ENCODE measurements at places on chromosomes 1 and 21.

DNA sequence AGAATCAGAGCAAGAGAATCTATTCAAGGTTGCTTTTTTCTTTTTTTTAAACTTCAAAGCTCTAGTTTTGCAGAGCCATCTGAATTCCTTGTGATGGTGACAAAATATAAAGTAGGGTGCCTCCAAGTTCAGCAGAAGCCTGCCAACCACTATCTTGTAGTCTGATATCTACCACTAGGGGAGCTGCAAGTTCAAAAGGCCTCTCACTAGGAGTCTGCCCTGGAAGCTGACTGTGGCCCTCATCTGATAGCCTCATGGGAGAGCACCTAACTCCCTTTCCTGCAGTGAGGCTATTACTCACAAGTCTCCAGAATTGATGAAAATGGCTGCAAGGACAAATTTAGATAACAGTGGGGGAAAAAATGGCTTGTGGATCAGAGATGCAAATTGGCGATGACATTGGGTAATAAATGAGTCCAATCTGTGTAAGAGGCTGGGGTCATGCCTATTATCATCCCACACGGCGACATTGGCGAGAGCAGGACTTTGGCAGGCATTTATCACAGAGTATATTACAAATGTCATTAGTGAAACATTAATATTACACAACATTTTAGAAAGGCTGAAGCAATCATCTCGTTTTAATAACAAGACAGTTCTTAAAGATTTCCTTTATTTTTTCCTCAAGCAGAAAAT, 10.7 kb upstream of the ZP4 start:
- no peak for DNase-seq

GRCh38 chr1:3078430-3078861, 9.4 kb downstream of the PRDM16 start:
- no peak for DNase-seq

GRCh38 chr1:97904534-97904933, 16.3 kb downstream of the DPYD start:
- DNase-seq = no peak

DNA sequence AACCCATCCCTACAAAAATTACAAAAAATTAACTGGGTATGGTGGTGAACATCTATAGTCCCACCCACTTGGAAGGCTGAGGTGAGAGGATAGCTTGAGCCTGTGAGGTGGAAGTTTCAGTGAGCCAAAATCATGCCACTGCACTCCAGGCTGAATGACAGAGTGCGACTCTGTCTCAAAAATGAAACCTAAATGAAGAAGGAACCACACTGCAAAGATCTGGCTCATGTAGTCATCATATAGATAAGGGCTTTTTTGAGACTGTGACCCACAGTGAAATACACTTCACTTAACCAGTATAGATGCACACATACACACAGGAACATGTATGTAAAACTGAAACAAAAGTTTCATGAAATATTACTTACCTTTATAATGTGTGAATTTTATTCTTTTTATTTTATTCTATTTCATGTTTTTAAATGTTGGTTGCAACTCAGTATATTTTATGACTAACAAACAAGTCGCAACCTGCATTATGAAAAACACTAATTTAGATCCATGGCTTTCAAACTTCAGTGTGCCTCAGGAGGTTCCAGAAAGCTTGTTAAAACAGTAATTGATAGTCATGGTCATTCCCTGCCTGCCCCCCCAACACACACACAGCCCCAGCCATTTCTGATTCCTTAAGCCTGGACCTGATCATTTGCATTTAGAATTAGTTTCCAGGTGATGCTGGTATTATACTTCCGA, 189.5 kb downstream of the PATJ start:
- no peak for DNase-seq

- DNase-seq = no peak
These were observed 111.9 kb downstream of the CACHD1 start for GRCh38 chr1:64581843-64582185.

DNA sequence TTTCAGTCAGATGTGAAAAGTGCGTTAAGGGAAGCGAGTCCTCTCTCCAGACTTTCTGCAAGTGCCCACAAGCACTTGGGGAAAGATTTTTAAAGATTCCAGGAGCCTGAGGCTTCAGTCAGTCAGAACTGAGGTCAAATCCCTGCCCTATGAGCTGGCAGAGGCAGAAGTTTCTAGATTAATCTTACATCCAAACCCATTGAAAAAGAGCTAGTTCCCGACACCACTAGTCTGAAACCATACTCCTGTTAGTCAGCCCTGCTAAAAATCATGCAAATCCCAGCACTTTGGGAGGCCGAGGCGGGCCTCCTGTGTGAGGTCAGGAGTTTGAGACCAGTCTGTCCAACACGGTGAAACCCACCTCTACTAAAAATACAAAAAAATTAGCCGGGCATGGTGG, 21.0 kb downstream of the RSPH1 start:
- DNase-seq = no peak

DNA sequence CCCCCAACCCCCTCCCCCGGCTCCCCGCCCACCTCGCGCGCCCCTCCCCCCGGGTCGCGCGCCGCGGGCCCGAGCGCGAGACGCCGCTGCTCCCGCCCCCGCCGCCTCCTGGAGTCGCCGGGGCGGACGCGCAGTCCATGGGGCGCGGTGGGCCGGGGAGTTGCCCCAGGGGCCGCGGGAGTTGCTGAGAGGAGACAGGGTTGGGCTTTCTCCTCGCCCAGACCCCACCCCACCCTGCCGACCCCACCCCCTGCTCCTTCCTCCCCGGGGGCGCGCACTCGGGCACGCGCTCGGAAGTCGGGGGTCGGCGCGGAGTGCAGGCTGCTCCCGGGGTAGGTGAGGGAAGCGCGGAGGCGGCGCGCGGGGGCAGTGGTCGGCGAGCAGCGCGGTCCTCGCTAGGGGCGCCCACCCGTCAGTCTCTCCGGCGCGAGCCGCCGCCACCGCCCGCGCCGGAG, at the start of gene LAMC1:
Gene LAMC1 (plus strand): TSS at position 275 of the 455 bp plus-strand sequence. CDS start 297 bp downstream, outside the sequence.
- DNase-seq = peak; percentile 67

- no peak for DNase-seq
These were observed 20.9 kb downstream of the NTMT2 start for GRCh38 chr1:170166518-170167180.

- DNase-seq = no peak
These were observed 202.5 kb upstream of the RAB4A start for GRCh38 chr1:229068270-229068987.

DNA sequence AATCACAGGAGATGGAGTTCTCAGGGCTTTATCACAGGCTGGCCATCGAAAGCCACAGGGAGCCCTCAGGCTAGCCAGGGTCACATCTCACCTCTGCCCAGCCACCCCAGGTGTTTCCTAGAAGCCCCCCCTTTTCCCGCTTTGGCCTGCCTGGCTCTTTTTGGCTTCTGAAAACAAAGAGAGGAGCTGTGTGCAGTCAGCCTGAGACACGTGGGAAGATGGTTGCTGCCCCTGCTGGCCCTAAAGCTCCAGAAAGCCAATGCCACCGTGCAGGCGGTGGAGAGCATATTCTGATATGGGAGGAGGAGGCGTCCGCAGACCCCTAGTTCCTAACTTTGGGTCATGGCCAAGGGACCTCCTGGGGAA, 18.7 kb upstream of the LBR start:
- no peak for DNase-seq

DNA sequence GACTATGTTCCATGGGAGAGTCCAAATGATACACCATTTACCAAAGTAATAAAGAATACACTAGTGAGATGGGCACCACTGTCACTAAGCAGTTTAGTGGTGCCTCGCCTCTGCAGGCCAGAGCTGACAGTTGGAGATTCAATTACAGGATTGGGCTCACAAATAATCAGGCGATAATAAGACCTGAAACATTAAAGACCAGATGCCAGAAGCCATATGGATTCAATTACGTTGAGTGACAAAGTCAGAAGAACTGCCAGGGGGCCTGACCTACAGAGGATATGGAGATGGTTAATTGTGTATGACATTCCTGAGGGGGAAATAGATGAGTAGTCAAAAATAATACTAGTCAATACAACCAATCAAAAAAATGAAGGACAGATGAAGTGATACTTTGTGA, 65.2 kb upstream of the ST6GALNAC5 start:
- no peak for DNase-seq

DNA sequence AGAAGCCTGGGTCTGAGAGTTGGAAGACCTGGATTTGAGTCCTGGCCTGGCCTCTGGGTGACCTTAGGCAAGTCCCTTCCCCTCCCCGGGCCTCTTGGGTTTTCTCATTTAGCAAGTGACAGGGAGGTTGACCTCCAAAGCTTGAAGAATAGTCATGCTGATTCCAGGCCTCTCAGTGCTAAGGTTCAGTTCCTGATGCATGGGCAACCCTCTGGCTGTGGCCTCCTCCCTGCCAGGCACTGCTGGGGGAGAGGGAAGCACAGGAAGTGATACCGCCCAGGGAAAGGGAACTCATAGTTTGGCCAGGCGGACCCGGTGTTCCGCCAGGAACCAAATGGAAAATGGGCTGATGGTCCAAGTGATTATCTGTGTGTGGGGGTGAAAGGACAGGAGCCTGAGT, 23.6 kb upstream of the WASF2 start:
- no peak for DNase-seq

- no peak for DNase-seq
These were observed 40.1 kb downstream of the TLR5 start for GRCh38 chr1:223102797-223103533.

- no peak for DNase-seq
These were observed 244.8 kb downstream of the DUSP10 start for GRCh38 chr1:221497046-221497445.

DNA sequence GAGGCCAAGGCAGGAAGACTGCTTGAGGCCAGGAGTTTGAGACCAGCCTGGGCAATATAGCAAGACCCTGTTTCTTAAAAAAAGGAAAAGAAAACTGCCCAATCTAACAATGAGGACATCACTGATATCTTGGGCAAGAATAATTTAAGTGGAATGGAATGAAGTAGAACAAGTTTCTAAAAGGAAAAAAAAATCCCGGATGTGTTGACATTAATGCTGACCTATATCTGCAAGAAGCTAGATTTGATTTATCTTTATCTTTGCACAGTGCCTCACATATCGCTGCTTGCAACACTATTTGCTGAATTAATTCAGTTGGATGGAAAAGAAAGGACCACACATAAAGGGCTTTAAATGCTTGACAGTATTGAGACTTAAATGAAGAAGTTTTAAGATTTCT, 27.8 kb downstream of the DIPK1A start:
- no peak for DNase-seq

DNA sequence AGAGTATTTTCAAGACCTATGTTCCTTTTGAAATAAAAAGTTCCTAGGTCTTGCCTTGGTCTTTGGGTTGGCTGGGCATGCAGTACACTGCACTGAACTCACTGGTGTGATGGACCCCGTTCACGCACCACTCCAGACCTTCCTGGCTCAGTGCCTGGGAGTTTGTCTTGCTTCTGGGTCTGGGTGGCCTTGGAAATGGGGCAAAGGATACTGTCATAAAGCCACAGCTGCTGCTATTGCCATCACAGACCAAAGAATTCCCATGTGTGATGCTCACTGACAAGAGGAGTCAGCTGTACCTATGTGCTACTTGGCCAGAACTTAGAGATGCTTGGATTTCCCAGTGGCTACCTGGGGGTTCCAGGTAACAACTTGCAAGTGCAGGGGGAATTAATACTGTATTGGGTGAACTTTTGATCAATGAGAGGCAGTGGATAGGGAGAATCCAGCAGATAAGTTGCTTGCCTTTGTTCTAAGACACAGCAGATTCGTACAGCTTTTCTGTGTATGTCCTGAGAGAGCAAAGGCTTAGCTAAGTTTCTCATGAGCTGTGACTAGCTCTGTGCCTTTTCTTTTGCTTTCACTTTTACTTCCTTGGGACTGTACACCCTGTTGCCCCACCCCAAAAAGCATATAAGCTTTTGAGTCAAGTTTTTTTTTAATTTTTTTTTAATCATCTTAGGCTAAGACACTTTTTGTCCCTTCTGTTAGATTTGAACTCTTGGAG, 115.3 kb downstream of the RUNX1 start:
- no peak for DNase-seq

DNA sequence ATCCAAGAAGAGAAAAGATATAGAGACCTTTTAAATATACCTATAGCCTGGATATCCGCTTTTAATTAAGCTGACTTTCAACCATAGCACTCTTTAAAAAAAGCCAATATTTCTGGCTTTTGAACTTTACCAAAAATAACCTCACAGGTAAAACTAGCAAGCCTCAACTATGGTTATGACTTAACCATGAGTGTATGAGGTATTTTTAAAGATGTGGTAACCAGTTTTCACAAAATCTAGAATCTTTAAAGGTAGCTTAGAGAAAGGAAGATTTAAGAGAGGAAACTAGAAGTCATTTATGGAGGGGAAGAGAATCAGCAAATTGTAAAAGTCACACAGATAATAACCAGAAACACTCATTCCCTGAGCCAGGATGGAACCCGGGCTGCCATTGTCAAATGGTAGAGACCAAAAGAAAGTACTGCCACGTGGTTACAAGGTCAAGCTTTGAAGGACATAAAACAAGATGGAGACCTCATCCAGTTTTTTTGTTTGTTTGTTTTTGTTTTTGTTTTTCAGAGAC, 288.4 kb upstream of the RGS18 start:
- no peak for DNase-seq

DNA sequence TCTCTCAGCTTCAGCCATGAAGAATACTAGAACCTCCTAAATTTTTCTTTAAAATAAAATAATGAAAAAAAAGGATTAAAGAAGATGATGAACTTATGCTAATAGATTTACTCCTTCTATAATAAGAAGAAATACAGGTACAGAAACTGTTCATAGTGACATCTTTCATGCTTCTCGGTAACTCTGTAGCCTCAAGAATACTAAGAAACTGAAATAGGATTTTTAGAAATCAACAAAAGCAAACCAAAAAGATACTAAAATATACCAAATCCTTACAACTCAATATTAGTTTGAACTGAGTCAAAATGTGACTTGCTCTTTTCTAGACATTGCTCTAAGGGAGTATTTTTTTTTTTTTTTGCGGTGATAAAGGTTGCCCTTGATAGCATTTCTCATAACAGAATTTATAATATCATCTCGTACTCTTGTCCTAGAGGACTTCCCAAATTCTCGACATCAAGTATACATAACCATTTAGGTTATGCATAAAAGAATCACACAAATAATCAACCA, 42.8 kb downstream of the ZZZ3 start:
- no peak for DNase-seq

DNA sequence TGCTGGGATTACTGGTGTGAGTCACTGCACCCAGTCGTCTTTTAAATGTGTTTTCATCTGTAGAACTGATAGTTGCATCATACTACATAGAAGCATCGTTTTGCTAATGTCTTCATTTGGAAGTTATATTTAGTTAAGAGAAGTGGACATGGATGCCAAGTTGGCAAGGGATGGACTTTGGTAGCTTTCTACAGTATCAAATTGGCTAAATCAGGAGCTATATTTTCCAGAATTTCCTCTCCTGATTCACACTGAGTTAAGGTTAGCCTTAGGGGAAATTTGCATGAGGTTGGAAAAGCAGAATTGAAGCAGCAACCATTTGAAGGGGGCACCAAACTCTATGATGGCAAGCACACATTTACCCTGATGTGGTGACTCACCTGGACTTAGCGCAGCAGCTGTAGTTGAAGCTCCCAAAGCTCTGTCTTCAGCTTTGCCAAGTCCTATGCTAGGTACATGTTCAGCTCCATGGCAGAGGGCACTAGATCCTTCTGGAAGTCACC, 43.9 kb downstream of the DUSP10 start:
- DNase-seq = no peak

- no peak for DNase-seq
These were observed 19.3 kb upstream of the PTPRC start for GRCh38 chr1:198619375-198620140.

Measured in renal cortex interstitium (tissue), 15 donors.